ENCODE measurements at places on chromosomes 12 and 14.

DNA sequence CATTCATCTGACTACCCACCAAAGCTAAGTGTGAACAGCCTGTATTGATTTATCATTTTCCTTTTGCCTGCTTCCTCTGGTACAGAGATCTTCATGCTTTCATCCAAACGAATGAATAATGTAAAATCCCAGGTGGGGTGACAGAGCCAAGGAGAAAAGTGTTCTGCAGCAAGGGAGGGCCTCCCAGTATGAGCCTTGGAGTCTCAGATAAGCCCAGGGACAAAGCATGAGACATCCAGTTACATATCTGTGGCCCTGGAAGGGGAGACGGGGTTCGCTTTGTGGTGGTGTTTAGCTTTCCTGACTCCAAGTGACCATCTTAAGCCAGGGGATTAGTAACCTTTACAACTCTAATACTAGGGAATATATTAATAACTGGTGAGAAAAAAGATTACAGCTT is 177.1 kb downstream of the ETV6 start:
- no peak for DNase-seq

DNA sequence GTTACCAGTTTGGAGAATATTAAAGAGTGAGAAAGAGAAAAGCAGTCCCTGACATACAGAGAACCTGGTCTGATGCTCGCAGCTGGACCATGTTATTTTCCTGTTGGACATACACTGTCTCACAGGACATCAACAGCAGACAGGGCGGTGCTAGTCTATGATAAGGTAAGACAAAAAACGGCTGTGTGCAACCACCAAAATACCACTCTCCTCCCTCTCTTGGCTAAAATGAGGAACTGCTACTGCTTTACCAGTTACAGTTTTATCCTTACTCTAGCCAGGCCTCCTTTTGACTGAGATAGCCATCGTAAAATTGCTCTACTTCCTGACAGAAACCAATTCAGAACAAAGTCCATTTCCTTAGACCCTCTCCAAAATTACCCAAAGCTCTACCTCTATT is 47.0 kb upstream of the ERGIC2 start:
- DNase-seq: peak; percentile 7

DNA sequence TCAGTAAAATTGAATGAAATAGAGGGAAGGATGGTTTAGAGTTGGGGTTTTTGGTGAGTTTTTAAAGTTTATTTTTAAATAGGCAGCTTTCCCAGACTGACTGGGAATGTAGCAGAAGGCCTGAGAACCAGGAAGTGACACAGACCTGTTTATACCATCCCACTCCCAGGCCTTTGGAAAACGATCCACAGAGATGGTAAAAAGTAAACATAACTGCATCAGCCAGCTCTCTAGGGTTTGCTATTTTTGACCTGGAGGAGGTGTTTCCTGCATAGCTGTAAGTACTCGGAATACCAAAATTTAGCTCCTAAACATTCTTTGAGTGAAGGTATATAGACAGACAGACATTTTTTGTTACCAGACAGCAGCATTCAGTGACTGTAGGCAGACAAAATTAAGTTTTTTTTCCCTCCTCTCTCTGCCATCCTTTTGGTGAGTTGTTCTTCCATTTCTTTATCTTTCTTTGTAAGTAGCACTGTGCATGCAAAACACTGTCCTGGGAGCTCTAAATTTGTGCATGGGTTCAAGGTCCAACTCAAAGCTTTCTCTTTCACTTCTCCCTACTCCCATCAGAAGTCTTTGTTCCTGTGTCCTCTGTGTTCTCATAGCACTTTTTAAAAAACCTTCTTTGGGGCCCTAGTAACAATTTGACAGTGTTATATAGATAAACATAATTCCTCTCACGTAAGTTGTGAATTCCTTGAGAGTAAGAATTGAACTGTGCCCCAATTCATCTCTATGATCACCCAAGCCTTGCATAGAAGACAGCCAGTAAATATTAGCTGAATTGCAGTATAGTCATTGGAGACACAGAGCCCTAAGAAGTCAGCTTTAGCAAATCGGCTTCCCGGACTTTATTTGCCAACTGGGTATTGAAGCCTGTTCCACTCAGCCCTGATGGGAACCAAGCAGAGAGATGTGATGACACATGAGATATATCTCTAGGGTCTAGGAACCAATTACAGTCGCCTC is 37.4 kb downstream of the SUSD6 start:
- no peak for DNase-seq

- DNase-seq: no peak
Observed at GRCh38 chr12:105928436-105928835, 210.3 kb downstream of the NUAK1 start.

GRCh38 chr14:103703433-103704385 is 11.5 kb downstream of the XRCC3 start:
- DNase-seq: no peak
